ENCODE measurements at places on chromosomes 7 and 10.

- DNase-seq, result no peak
Observed at GRCh38 chr10:19421674-19422073, 373.1 kb downstream of the MALRD1 start.

DNA sequence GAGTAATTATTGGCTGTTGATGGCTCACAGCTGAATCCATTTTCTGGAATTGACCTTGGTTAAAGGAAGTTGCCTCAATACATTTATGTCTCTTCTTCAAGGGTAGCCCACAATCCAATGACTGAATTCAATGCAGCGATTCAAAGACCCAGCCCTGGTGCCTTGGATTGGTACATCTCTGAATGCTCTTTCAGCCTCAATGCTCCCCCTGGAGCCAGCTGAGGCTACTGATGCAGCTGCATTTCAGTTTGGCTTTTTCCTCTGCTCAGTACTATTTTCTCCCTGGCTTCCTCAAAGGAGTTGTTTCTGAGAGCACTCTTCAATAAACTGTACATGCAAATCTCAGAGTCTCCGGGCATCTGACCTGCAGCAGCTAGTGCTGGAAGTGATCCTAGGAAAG is 633 bp upstream of the EBLN1 start:
- DNase-seq, result no peak

DNA sequence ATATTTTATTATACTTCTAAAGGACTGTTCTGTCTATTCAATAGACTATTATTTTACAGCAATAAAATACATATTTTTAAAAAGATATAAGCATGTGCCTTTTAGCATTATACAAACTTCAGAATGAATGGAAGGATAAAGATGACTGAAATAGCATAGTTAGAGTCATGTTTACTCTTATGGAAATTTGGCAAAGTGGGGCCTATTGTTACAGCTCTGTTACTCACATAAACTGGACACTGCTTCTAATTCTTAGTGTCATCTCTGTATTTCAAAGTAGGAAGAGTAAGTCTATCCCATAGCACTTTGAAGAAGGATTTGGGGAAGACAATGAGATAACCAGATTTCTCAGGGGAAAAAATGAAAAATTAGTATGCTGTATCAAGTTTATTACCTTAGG is 168.2 kb downstream of the SKAP2 start:
- no peak for DNase-seq

DNA sequence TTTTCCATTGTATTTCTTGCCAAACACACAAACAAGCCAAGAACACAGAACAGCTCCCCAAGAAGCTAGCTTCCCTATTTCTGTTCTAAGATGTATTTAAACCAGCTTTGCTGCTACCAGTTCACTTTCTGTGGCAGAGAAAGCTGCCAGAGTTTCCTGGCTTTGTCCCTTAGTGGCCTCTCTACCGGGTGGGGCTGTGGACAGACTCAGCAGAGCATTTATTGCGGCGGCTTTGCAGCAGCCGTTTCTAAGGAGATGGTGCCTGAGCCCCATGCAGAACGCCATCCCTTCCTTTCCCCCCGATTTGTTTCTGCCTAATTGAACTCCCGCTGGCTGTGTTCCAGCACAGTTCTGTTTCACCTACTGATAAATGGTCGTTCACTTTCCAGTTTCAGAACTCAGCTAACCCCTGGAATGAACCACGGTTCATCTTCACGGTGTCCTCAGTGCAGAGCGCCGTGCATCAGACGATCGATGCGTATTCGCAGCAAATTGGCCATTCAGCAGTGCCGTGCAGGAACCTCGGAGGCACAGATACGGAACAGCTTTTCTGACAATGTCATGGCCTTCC is 33.8 kb upstream of the SFMBT2 start:
- no peak for DNase-seq

- DNase-seq, result no peak
Observed at GRCh38 chr7:104950006-104950405, 64.0 kb upstream of the KMT2E start.

- no peak for DNase-seq
Observed at GRCh38 chr10:14360961-14361360, 30.2 kb upstream of the FRMD4A start.

GRCh38 chr7:157532068-157532467 is 195.3 kb downstream of the DNAJB6 start:
- no peak for DNase-seq

DNA sequence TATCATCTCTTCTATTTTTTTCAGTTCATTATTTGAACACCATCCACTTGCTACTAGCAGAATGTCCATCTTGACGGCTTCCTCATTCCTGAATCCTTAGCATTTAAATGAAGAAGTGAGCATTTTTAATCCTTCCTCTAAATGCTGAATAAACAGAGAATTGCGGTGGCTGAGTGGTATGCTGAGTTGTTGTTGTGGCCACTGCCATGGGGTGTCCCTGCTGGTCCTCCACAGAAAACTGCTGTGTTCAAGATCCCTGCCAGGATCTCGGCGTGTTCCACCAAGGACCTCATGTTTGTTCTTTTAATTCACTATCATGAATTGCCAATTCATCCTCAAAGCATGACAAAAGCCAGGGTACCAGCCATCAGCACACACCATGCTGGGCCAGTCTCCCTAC is 48.9 kb upstream of the HABP2 start:
- no peak for DNase-seq
